ENCODE measurements at places on chromosomes 1 and 21.
A peak's percentile ranks its signal among the peaks of the same experiment; 100 is the strongest.

- peak; percentile 2 for ATAC-seq
Measured at GRCh38 chr1:112956544-112957132, 642 bp upstream of the SLC16A1 start.

- no peak for ATAC-seq
Measured at GRCh38 chr1:41161846-41162245, 80.3 kb downstream of the SCMH1 start.

GRCh38 chr1:75174031-75174760 lies 40.0 kb downstream of the LHX8 start:
- no peak for ATAC-seq

DNA sequence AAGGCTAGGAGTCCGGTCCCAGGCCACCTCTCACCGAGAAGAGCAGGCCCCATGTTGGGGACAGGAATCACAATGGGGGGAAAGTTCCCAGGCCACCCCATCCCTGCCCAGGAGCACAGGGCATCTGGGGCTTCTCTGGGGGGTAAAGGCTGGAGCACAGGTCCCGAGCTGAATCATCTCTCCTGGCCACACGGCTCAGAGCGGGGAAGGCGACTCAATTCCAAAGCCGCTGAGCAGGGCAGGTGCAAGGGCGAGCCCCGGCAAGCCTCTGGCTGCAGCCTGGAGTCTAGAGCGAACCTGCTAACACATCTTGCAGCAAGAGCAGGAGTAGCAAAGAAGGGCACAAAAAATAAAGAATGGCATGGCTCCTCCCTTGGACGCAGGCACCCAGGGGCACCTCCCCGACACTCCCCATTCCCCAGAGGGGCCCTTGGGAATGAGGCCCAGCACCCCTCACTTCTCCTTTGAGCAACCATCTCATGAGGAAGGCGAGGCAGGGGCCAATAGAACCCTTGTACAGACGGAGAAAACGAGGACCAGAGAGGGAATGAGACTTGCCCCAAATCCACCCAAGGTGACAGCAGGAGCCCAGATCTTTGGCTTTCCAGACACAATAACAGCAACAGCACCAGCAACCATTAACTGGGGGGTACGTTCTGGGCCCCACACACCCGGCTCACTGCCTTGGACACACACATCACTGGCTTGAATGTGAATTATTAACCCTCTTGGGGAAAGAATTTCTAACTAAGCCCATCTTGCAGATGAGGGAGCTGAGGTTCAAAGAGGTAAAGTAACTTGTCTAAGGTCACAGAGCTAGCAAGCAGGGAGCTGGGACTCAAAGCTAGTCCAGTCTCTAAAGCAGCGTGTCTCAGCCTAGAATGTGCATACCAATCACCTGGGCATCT lies 20.7 kb upstream of the ALDH4A1 start:
- ATAC-seq, result no peak

- ATAC-seq, result no peak
Measured at GRCh38 chr1:154320882-154321608, at the start of gene AQP10. TSS of gene AQP10 (plus strand) at chr1:154321093. CDS start at chr1:154321156, 63 bp downstream.

GRCh38 chr1:3658231-3658615 lies 5.9 kb downstream of the TP73 start:
- ATAC-seq, result no peak

DNA sequence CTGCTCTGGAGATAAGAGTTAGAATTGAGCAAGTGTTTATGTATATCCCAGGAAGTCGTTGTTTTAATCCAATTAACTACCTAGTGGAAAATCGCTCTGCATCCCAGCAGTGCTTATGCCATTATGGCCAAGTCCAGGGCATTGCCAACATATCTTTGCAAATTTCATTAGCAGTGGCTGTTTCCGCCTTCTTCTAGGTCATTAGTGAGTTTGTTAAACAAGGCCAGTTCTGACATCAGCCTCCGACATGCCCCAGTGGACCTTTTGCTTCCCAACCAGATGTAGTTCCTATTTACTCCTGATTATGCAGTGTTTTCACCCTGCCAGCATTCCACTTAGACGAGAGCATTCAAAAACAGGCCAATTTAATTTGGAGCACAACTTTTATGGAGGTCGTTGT lies 106.8 kb upstream of the FAM78B start:
- no peak for ATAC-seq

- ATAC-seq, result no peak
Measured at GRCh38 chr1:42679364-42679983, 2.7 kb upstream of the YBX1 start.

GRCh38 chr1:203548892-203549291 lies 54.9 kb downstream of the OPTC start:
- no peak for ATAC-seq

- ATAC-seq, result no peak
Measured at GRCh38 chr1:16183765-16184556, 28.1 kb upstream of the EPHA2 start.

DNA sequence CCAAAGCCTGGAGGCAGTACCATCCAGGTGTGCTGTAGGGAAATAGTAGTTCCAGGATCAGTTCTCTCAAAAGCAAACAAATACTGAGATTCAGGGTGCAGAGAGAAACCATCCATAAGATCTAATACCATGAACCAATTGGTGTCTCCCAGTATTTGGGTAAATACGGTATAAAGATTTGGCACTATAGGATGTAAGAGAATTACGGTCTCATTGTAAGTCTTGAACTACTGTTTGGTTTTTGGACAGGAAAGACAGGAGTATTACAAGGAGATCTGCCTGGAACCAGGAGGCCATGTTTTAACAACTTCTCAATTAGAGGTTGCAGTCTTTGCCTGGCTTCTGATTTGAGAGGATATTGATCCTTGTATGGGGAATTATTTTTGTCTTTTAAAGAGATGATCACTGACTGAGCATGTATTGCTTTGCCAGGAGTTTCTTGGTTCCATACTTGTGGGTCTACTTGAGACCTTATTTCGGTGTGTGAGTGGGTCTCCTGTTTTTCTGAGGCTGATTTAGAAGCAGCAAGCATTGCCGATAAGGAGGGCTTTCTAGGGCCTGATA lies 10.2 kb downstream of the AADACL4 start:
- no peak for ATAC-seq

DNA sequence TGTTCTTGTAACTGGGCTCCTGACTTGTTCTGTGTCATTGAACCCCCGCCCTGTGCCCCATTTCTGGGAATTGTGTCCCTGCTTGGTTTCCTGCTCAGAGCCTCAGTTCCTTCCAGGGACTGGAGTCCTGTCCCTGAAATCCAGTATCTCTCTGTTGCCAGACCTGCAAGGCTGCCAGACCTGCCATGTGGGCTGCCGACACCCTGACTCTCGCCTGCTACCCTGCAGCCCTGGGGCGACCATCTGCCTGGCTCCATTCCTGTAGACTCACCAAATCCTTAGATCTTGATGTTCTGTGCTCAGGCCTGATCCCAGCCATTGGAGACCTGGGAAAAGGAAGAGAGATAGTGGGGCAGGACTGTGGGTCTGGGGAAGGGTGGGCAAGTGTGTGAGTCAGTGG lies 383.3 kb upstream of the PROX1 start:
- ATAC-seq, result no peak

- ATAC-seq, result no peak
Measured at GRCh38 chr1:28898405-28898881, 15.9 kb upstream of the EPB41 start.

DNA sequence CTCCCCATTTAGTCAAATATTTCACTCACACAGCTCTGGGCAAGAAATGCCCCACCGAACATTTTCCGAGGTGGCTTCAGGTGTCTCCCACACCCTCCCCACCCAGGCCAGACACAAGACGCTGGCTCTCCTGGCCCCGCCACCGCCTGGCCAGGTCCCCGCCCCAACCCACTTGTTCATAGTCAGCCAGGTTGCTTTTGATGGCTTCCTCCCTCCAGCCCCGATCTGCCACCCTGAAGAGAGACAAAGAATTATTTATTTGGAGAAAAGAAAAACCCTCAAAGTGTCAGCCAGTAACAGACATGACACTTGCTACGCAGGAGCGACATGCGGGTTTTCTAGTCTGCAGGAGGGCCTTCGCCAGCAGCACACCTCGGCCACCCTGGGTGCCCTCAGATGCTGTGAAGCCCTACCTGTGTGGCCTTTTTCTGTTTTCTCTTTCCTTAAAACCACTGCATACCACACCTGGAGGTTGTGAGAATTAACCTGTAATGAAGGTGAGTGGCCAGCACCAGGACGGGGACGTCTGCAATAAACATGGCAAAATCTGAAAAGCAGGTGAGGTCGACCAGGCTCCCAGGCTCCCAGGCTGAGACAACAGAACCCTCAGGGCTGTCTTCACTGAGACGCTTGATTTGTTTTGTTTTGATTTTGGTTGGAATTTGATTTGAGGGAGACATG lies 27.2 kb downstream of the SSBP3 start:
- no peak for ATAC-seq

GRCh38 chr1:7119156-7119555 lies 333.9 kb downstream of the CAMTA1 start:
- no peak for ATAC-seq

DNA sequence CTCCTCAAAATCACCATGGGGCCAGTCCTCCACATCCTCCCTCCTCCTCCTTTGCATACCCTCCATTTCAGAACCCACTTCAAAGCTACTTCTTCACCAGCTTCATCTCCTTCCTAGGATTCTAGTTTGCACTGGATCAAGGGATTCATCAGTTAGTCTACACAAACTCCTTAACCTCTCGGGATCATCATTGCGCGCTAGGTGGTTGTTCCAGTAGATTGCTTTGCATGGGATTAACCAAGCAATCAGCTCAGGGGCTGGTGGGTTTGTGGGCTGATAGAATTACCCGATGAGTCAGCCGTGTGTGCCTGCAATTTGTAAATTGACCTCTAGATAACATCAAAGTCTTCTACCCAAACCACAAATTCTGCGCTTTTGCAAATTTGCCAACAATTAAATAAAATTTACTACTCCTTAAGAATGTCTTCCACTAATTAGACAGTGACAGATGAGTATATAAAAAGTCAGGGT lies 7.7 kb downstream of the KANK4 start:
- ATAC-seq, result no peak

DNA sequence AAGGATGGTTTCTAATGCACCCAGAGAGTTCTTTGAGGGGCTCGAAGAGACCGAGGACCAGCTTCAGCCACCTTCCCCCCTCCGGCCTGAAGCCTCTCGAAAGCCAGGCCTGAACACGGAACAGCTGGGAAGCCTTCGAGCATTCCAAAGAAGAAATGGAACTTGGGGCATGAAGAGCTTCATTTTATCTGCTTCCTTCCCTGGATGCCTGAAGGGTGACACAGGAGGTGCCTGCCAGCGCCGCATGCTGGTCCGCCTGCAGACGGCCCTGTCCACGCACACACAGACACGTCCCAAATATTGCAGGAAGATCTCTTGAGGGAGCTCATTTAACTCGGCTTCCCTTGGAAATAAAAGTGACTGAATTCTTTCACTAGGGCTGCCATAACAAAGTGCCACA lies 73.7 kb downstream of the TOMM20 start:
- no peak for ATAC-seq

GRCh38 chr21:33236766-33237165 lies 7.0 kb downstream of the IFNAR2 start:
- ATAC-seq, result no peak

DNA sequence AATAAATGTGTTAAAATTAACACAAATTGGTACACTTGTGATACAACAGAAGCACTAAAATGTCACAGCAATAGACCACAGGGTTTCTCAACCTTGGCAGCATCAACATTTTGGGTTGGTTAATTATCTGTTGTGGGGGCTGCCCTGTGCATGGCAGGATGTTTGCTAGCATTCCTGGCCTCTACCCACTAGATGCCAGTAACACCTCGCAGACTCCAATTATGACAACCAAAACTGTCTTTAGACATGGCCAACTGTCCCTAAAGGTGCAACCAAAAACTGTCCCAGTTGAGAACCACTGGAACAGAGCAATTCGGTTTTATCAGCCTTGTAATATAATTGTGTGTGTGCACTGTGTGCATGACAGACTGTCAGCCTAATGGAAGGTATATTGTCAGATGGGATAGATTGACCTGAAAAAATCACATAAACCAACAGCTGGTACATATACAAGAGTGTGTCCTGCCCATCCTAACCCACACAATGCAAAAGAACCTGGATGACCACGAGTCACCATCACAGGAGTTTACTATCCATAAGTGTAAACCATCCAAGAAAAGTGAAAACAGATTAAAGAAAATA lies 13.5 kb upstream of the ERG start:
- ATAC-seq, result no peak

DNA sequence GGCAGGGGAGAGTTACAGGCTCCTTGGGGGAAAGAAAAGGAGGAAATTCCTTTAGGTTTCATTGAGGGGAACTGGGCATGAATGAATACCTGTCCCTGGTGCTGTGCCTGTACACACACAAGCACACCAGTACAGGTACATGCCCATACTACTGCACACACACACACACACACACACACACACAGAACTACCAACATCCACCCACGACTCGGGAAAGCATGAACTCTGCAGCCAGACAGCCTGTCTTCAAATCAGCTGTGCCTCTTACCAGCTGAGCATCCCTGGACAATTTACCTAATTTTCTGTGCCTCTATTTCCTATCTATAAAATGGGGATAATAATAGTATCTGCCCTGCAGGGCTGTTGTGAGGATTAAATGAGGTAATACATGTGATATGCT lies 7.2 kb upstream of the GRIK3 start:
- ATAC-seq, result no peak

- no peak for ATAC-seq
Measured at GRCh38 chr1:224266915-224267856, 62.8 kb downstream of the NVL start.

DNA sequence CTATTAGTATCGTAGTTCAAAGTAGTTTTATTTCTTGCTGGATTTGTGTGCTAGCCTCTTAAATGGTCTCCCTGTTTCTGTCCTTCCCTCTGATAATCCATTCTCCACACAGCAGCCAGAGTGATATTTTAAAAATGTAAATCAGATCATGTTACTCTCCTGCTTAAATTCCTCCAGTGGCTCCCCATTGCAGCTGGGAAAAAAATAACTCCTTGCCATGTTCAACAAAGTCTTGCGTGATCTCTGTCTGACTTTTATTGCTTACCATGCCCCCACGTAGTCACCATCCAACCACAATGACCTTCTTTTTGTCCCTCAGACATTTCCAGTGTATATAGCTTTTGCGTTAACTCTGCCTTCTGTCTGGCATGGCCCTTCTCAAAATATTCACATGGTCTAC lies 178.8 kb downstream of the FGGY start:
- no peak for ATAC-seq

GRCh38 chr1:206430031-206430983 lies 40.0 kb upstream of the IKBKE start:
- peak; percentile 58 for ATAC-seq

All from activated CD4-positive, CD25-positive, alpha-beta regulatory T cell treated with anti-CD3 and anti-CD28 coated beads, Interleukin-2, amount 50 U/mL, for 24 hours (primary cell).